ENCODE measurements at places on chromosomes 12 and 14. TPM values are rescaled to one million over a fixed set of nuclear protein-coding genes. Genes with fewer than 3 reads are reported as not detected.

The GARIN6 gene
- total RNA-seq: not detected

The EMP1 gene
- 1,519 TPM for total RNA-seq

The GUCY2C gene
- total RNA-seq: not detected

The CMKLR1 gene
- total RNA-seq: 26.0 TPM

The ZC2HC1C gene
- total RNA-seq: 3.1 TPM

The ADSS1 gene
- 5.2 TPM for total RNA-seq

The STYK1 gene
- total RNA-seq: not detected

The CLEC12A gene
- total RNA-seq: 7.5 TPM

The NEMP1 gene
- 8.6 TPM for total RNA-seq

The GNB3 gene
- 1.2 TPM for total RNA-seq

The SMIM41 gene
- total RNA-seq: 0.45 TPM

The TMED8 gene
- total RNA-seq: 15.3 TPM

The UNC119B gene
- total RNA-seq: 20.4 TPM

The RALGAPA1 gene
- total RNA-seq: 50.7 TPM

The INHBC gene
- not detected for total RNA-seq

Data from mesenteric fat pad (tissue), 1 donor.